ENCODE measurements at places on chromosomes 2 and 18. TPM values are rescaled to one million over a fixed set of nuclear protein-coding genes. Genes with fewer than 3 reads are reported as not detected.

The SP9 gene
- total RNA-seq, result not detected

GRCh38 chr18:24019641-24020331 is 5.2 kb downstream of the TTC39C start:
- DNase-seq, result no peak

DNA sequence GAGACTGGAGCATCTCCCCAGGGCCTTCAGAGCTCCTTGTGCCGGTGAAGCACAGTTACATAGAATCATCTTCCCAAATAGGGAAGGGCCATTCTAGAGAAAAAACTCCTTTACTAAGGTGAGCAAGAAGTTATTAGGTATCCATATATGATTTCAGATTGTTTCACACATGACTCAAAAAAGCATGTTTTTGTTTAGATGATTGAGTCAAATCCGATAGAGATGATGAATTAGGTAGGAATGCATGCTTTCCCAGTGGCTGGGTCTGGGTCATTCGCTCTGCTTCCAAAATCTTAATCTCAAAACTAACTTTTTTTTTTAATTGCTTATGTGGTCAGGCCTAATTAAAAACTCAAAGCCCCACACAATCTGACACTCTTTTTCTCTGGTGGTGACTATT is 3.8 kb downstream of the NT5C1B start:
- DNase-seq, result no peak

The CLIP4 gene
- 14.2 TPM for total RNA-seq

- DNase-seq, result no peak
These were observed 25.4 kb downstream of the BOLL start for GRCh38 chr2:197759625-197760292.

The C2orf66 gene
- not detected for total RNA-seq

DNA sequence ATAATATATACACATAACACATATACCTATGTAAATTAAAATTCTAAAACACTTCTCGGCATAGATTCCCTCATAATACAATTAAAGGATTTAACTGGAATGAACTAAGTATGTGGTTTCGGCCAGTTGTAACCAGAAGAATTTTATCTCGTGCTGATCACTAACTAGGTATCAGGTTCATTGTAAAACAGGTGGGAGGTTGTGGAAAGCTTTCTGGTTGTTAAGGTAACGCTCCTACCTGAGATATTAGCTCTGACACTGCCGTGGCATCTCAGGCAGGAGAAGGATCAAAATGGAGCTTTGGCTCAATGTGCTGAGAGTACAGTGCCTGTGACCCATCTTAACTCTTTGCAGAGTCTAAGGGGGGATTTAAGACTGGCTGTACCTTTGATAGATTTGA is 42.5 kb downstream of the SLC9A2 start:
- DNase-seq, result no peak

GRCh38 chr2:1619556-1619955 is 124.8 kb downstream of the PXDN start:
- DNase-seq, result no peak

The MBD2 gene
- total RNA-seq, result 45.0 TPM

DNA sequence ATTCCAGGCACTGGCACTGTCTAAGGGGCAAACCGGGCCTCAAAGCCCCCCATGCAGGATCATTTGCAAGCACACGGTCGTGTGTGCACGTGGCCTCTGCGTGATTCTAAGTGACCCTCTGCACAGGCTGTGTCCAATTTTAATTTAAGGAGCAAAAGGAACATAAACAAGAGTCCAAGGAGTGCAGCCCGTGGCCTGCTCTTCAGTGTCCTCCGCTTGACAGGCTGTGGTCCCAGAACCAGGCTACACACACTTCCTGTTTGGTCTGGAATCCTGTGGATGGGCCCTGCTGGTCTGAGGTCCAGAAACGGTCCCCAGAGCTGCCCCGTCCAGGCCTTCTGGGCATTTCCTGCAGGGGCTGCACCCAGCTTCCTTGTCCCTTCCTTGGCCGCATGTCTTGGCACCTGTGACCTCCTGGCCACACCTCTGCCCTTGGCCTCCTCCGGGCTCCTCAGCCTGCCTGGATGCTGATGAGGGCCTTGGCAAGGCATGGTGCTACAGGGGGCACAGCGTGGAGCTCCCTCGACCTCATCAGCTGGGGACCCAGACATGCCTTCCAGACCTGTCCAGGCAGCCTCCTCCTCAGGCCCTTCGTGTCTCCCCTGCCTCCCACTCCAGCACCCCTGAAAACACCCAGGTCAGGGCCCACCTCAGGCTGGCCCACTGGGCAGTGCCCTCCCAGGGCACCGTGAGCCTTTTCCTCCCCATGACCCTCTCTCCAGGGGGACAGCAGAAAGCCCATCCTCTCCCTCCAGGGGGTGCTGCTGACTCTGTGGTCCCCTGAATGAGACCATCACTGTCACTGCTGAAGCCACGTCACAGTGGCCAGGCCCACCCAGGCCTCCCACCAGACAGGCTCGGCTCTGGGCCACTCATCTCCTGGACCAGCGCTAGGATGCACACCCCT is 136.4 kb upstream of the GPC1 start:
- no peak for DNase-seq

The GKN2 gene
- not detected for total RNA-seq

GRCh38 chr2:184444217-184444616 is 154.1 kb upstream of the ZNF804A start:
- DNase-seq, result no peak

The SERPINB10 gene
- total RNA-seq, result not detected

The HAAO gene
- total RNA-seq, result not detected

DNA sequence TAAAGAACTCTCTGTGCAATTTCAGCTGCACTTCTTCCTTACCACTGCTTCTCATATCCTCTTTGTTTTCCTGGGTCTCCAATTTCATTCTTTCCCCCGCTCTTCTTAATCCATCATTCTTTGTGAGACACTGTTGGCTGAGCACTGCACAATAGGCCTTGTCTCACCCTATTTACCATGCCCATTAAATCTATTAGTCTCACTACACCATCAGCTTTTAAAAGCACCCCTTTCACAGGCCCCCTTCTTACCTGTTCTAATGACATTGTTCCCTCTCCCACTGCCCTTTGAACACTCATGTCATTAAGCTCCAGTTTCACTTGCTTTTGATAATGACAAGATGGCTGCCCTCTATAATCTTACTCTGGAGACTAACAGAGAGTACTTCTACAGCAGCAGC is 404.1 kb upstream of the ACVR2A start:
- no peak for DNase-seq

- DNase-seq, result no peak
These were observed 206.8 kb downstream of the OTX1 start for GRCh38 chr2:63257473-63257872.

The COMMD1 gene
- 27.0 TPM for total RNA-seq

DNA sequence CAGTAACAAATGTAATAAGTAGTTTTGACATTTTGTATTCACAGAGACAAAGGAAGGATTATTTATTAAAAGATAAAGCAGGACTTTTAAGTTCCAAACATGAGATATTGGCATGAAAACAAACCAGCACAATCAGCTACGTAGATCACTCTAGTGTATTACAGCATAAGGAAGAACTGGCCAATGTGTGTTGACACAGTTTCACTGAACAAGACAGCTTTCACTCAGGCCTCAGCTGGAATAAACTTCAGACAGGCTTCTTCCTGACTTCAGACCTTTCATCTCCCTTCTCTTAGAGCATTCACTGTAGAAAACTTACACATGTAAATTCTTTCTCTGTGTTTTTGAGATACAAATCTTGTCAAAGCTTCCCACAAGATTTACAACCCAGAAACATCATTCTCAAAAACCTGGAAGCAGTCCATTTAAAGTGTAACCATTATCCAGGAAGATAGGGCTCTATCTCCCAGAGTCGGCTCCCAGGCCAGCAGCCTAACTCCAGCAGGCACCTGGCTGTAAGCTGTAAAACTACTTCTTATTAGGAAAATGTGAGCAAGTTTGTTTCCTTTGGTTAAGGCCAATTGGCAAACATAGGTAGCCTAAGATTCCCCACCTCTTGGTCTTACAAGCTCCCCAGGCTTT is 768.3 kb upstream of the CDH7 start:
- DNase-seq, result no peak

DNA sequence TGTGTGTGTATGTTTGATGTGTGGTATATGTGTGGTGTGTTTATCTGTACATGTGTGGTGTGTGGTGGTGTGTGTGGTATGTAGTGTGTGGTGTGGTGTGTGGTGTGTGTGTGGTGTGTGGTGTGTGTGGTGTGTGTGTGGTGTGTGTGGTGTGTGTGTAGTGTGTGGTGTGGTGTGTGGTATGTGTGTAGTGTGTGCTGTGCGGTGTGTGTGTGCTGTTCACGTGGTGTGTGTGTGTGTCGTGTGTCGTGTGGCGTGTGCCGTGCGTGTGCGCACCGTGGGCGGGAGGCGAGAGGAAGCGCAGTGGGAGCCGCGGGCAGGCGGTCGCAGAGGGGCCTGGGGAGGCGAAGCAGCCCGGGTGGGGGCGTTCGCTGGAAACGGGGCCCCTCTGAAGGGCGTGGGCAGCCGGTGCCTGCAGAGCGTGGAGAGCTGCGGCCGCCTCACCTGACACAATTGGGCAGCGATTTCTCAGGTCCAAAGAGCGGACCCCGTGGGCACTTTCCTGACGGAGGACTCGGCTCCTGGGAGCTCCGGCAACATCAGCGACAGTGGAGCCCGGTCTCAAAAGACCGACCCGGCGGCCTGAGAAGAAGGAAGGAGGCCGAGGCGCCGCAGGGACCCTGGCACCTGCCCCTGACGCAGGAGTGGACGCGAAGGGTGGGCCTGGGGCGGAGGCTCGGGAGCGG is 741.1 kb upstream of the SALL3 start:
- no peak for DNase-seq

DNA sequence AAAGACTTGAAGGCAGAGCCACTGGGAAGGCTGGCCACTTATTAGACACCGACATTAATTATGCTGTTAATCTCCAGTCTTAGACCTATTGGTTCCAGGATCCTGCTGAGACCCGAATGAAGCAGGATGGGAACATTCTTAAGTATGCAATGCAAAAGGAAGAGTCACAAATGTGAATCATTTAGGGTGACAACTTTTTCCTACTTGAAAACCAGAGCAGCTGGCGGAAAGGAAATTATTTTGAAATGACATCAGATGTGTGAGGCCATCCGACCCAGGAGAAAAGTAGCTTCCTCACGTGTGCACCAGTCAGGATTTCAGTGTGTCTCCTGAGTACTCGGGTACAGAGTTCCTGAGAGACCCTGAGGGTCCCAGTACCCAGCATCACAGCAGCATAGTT is 222.9 kb upstream of the NCKAP5 start:
- DNase-seq, result no peak

DNA sequence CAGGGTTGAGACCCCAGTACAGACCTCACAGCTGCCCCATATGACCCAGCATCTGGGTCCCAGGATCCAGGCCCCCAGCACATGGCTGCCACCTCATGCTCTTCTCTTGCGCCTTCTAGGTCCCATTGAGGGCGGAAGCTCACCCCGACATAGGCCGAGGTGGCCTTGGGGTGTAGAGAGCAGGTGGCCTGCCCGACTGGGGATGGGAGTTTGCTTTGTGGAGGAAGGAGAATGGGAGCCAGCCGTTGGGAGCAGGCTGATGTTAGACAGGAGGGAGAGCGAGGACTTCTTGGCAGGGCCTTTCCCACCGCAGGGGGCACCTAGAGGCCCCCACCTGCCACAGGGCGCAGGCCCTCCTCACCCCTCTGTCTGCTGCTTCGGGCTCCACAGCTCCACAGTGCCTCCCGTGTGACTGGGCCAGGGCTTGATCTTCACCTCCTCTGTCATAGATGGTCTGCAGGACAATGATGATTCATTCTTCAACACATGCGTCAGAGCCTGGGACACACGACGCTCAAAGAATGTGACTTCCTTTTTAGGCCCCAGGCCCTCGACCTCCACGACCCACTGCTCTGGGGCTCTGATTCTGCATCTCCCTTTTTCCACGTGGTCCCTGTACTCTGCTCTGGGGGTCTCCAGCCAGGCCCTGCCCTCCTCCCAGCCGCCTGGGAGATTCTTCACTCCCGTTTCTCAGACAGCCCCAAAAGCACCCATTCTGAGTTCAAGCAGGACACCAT is 86.6 kb upstream of the ODC1 start:
- peak; percentile 39 for DNase-seq

- DNase-seq, result no peak
These were observed 148.9 kb downstream of the TCF4 start for GRCh38 chr18:55439056-55439455.

GRCh38 chr2:239688840-239689239 is 288.0 kb upstream of the HDAC4 start:
- DNase-seq, result no peak

The SLC23A3 gene
- total RNA-seq, result 2.0 TPM

DNA sequence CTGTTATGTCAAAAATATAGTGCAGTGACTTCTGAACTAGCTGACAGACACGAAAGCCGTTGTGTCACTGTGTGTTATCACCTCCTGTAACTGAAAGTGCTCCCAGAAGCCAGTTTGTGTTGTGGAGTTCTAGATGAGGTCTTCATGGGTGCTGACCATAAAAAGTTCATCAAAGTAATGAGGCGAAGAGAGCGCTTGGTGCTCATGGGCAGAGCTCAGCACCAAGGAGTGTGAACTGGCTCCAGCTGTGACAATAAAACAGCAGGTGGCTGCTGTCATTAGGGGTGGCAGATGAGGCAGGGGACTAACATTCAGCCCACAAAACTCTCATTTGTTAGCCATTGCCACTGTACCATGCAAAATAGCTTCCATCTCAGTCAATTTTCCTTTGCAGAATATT is 151.1 kb downstream of the ZNF407 start:
- DNase-seq, result no peak

GRCh38 chr2:71129902-71130151 is 202 bp downstream of the MCEE start:
- DNase-seq, result no peak

The IL1R2 gene
- 0.22 TPM for total RNA-seq

Data from lung microvascular endothelial cell (primary cell).